ENCODE measurements at places on chromosomes 13 and 19.

- no peak for DNase-seq
Measured at GRCh38 chr19:17415121-17415520, 4.7 kb upstream of the MVB12A start.

DNA sequence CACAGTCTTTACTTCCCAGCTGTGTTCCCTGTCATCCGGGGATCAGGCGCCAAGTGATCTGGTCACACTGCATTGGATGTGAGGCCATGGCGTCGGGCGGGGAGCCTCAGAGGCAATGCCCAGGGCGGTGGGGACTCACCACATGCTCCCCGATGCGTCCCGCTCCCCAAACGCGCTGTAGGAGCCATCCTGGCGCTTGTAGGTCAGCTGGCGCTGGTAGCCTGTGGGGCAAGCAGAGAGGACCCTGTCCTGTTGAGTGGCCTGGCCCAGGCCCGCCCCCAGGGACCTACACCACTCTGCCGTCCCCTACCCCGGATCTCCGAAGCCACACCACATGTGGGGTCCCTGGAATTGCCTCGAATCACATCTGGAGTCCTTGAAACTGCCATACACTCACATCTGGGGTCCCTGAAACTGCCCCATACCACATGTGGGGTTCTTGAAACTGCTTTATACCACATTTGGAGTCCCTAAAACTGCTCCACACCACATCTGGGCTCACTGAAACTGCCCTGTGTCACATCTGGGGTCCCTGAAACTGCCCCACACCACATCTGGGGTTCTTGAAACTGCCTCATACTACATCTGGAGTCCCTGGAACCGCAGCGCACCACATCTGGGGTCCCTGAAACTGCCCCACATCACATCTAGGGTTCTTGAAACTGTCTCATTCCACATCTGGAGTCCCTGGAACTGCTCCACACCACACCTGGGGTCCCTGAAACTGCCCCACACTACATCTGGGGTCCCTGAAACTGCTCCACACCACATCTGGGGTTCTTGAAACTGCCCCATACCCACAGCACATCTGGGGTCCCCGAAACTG lies 33.2 kb downstream of the F2RL3 start:
- DNase-seq: no peak

GRCh38 chr19:13932149-13932637 lies 6.0 kb downstream of the PODNL1 start:
- DNase-seq: no peak

- no peak for DNase-seq
Measured at GRCh38 chr13:32316028-32316339, 676 bp downstream of the BRCA2 start.

- DNase-seq: no peak
Measured at GRCh38 chr19:29606420-29606747, 301 bp downstream of the POP4 start.

DNA sequence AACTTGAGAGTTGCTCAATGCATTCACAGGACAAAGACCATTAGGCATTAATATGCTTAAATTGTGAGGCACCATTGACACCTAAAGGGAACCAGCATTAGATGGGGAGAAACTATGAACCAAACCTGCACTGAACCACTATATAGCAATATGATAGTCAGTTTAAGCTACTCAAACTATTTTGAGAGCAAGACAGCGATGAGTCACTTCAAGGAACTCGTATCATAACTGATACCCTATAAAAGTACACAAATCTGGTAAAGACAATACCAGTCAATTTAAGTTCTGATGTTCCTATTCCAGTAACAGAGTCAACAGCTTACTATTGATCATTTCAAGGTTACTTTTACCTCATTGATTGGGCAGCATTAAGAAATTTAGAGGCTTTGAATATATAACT lies 151.3 kb upstream of the ATXN8OS start:
- DNase-seq: no peak
